ENCODE measurements at places on chromosomes 5 and 9. TPM values are rescaled to one million over a fixed set of nuclear protein-coding genes. Genes with fewer than 3 reads are reported as not detected.

The HACD4 gene
- 3.0 TPM for total RNA-seq

The ADGRV1 gene
- total RNA-seq: 24.6 TPM

The TNPO1 gene
- total RNA-seq: 135 TPM

The CKMT2 gene
- total RNA-seq: 2.3 TPM

The PAEP gene
- not detected for total RNA-seq

The NMUR2 gene
- total RNA-seq: 1.9 TPM

DNA sequence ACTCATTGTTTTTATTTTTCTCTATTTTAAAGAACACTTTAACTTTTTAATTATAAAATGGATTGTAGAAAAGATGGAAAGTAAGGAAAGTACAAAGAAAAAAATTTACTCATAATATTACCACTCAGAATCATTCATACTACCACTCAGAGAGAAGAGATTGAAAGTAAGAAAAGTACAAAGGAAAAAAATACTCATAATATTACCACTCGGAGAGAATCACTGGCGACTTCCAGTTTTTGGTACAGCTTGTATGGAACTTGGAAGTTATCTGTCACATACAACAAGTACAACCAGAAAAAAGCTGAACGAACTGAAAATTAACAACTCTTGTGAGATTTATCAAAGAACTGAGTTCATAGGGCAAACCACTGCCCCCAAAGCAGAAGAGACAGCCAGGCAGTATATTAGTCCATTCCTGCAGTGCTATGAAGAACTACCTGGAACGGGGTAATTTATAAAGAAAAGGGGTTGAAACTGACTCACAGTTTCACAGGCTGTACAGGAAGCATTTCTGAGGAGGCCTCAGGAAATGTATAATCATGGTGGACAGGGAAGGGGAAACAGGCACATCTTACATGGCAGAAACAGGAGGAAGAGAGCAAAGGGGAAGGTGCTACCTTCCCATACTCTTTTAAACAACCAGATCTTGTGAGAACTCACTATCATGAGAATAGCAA, 183.9 kb downstream of the SMARCA2 start:
- H3K36me3 ChIP-seq: peaks cover 39% of the 10 kb centered on the region
- H3K27ac ChIP-seq: no peak overlapping the region
- no peak for DNase-seq
- H3K27me3 ChIP-seq: no peaks in the 10 kb centered on the region
- no peak overlapping the region for H3K4me3 ChIP-seq

GRCh38 chr5:177430140-177430951, 3.9 kb downstream of the GRK6 start:
- H3K27ac ChIP-seq: no peak overlapping the region
- DNase-seq: no peak
- no peaks in the 10 kb centered on the region for H3K27me3 ChIP-seq
- H3K4me3 ChIP-seq: no peak overlapping the region
- peaks cover 23% of the 10 kb centered on the region for H3K4me1 ChIP-seq

GRCh38 chr5:172586125-172587060, 54.7 kb upstream of the NEURL1B start:
- DNase-seq: no peak
- no peaks in the 10 kb centered on the region for H3K36me3 ChIP-seq
- peaks cover 30% of the 10 kb centered on the region for H3K4me1 ChIP-seq
- no peak overlapping the region for H3K27ac ChIP-seq

DNA sequence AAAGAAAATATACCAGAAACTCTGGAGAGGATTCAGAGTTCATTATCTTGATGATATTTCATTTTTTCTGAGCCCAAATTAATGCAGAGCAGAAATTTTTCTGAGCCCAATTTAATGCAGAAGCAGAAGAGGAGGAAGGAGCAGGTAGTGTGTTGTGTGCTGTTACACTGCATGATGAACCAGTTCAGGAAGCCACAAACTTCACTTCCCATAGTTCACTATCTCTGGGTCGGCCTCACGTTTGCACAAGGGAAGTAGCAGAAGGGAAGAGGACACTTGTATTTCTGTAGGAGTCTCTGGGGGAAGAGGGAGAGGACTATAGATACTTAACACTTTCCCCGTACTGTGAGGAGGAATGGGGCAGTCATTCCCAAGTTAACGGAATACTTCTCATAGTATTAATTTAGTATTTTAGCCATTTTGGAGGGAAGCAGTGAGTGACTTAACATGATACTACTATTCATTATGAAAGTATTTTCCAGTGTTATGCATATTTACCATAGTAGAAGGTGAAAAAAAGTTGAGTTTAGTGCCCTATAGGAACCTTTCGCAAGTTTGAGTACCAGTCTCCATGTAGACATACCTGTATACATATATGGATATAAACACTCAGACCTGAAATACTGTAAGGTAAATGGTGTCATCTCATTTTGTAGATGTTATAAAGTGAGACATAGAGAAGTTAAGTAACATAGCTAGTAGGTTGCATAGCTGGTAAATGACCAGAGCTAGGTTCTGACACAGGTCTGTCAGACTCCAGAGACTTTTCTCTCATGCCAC, 30.0 kb downstream of the XPA start:
- H3K4me1 ChIP-seq: no peaks in the 10 kb centered on the region
- no peak for DNase-seq
- H3K36me3 ChIP-seq: peaks cover 38% of the 10 kb centered on the region
- H3K4me3 ChIP-seq: no peak overlapping the region
- no peaks in the 10 kb centered on the region for H3K27me3 ChIP-seq
- H3K27ac ChIP-seq: no peak overlapping the region

GRCh38 chr5:58854441-58854840, 271.6 kb downstream of the RAB3C start:
- DNase-seq: no peak
- no peaks in the 10 kb centered on the region for H3K36me3 ChIP-seq
- H3K27me3 ChIP-seq: peaks cover 3% of the 10 kb centered on the region
- no peak overlapping the region for H3K27ac ChIP-seq
- H3K4me1 ChIP-seq: peaks cover 53% of the 10 kb centered on the region

- DNase-seq: no peak
- H3K36me3 ChIP-seq: no peaks in the 10 kb centered on the region
- H3K4me3 ChIP-seq: no peak overlapping the region
- peaks cover 3% of the 10 kb centered on the region for H3K27me3 ChIP-seq
- H3K27ac ChIP-seq: no peak overlapping the region
These were observed 94.6 kb upstream of the PTCH1 start for GRCh38 chr9:95611354-95611753.

- H3K36me3 ChIP-seq: peaks cover 40% of the 10 kb centered on the region
- H3K4me1 ChIP-seq: peaks cover 4% of the 10 kb centered on the region
- no peaks in the 10 kb centered on the region for H3K27me3 ChIP-seq
These were observed 152.0 kb downstream of the MYO10 start for GRCh38 chr5:16784088-16784487.

DNA sequence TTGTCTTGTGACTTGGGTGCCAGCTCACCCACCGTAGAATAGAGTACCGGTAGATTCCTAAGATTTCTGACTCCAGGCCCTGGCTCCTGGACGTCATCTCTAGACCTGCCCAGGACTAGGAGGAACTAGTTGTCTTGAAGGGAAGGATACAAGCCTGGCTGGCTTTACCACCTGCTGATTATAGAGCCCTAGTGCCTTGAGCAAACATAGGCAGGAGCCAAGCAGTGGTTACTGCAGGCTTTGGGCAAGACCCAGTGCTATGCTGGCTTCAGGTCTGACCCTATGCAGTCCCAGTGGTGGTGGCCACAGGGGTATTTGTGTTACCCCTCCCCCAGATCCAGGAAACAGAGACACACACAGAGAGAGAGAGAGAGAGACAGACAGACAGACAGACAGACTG, 606.2 kb downstream of the PDE4D start:
- peaks cover 13% of the 10 kb centered on the region for H3K4me1 ChIP-seq
- no peak overlapping the region for H3K4me3 ChIP-seq
- H3K36me3 ChIP-seq: peaks cover 11% of the 10 kb centered on the region
- peak overlapping the region; percentile 7 for H3K27ac ChIP-seq

DNA sequence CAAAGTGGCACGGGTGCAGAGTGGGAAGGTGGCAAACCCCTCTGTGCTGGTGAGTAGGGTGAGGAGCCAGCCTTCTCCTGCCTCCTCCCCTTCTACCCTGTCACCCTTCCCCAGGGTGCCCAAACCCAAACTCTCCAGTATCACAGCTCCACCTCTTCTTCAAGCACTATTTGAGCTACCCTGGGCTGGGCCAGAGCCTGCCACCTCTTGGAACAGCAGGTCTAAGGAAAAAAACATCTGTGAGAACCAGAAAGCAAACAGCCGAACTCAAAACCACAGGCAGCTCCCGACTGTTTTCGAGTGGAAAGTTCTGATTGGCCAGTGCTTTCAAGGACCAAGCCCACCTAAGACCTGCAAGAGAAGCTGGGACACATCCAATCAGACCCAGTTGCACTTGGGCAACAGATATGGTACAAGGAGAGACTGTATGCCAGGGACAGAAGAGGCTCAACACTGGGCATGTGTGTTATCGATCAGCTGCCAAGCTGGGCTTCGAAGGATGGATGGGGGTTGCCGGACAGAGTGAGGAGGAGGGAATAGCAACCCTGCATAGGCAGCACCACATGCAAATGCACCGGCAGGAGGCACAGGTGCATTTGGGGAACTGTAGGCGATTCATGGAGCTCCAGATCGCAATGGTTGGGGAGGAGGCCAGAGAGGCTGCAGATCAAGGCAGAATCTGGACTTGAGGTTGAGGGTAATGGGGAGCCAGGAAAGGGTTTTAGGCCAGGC, 19.7 kb downstream of the ACSL6 start:
- H3K27me3 ChIP-seq: no peaks in the 10 kb centered on the region
- H3K27ac ChIP-seq: no peak overlapping the region
- DNase-seq: no peak
- no peaks in the 10 kb centered on the region for H3K36me3 ChIP-seq
- H3K4me3 ChIP-seq: no peak overlapping the region

DNA sequence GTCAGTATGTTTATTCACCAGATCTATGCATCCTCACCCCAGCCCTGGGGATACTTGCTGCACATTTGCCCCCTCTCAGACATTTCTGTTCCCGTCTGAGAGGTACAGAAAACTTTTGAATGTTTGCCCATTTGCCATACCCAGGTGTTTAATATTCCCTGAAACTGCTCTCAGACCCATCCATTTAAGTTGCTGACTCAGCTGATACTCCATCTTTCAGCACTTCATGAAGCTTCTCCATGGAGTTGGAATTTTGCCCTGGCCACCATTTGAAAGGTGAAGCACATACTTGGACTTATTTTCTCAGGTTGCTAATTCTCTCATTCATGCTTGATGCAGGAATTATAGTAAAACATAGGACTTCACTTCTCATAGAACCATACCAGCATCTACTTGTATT, 203.9 kb upstream of the OR13F1 start:
- peaks cover 2% of the 10 kb centered on the region for H3K27me3 ChIP-seq
- H3K27ac ChIP-seq: no peak overlapping the region
- H3K36me3 ChIP-seq: no peaks in the 10 kb centered on the region
- DNase-seq: no peak

- peak overlapping the region; percentile 81 for H3K27ac ChIP-seq
- H3K4me1 ChIP-seq: peaks cover 23% of the 10 kb centered on the region
- no peaks in the 10 kb centered on the region for H3K27me3 ChIP-seq
- H3K4me3 ChIP-seq: no peak overlapping the region
- no peaks in the 10 kb centered on the region for H3K36me3 ChIP-seq
These were observed 36.9 kb downstream of the SPRY4 start for GRCh38 chr5:142287973-142288313.
